ENCODE measurements at places on chromosomes 6 and 20.
A peak's percentile ranks its signal among the peaks of the same experiment; 100 is the strongest.

DNA sequence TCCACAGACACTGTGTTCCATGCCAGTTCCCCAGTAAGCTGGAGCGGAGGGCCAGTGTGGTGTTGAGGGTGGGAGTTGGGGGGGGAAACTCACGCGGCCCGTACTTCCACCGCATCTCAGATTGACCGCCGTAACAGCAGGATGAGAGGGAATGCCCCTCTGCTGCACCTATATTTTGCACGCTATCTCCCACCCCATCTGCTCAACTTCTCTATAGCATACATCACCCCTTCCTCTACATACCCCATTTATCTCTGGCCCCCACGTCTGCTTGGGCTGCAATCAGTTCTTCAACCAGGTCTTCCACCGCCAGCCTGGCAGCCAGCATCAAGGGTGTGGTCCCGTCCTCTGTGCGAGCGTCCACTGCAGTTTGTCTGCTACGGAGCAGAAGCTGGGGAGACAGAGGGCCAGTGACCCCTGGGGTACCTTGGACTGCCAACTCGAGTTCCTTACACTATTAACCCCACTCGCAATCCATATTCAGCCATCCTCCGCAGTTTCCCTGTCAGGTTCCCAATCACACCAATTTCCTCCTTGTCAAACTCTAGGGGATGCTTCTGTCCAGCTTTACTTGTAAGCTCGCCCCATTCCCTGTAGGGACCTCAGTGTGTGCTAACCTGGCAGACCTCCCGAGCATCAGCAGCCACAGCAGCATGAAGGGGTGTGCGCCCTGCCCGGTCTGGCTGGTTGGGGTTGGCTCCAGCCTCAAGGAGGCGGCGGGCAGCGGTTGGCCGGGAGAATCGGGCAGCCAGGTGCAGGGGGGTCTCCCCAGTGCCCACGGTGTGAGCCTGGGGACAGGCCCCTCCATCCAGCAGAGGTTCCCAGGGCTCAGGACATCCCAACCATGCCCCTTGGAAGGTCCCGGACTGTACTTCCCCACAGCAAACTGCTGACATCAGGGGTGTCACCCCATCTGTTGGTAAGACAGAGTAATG is 4.5 kb upstream of the GPSM3 start:
- no peak for DNase-seq

GRCh38 chr6:97842521-97842920 is 559.5 kb upstream of the MMS22L start:
- DNase-seq: no peak

DNA sequence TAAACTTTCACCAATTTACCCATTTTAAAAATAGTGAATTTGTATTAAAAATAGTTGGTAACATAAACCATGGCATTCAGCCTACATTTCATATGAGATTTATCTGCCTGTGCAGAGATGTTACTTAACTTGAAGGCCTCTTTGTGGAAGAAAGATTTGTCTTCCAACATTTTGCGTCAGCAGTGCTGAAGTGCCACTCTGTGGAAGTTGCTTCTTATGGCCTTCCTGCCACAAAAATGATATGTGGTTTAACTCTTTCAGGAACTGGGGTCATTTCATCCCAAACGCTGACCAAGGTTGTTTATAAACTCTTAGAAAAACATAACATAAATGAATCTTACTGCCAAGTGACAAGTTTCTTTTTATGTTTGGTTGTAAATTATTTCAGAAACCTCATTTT is 246.8 kb downstream of the ARID1B start:
- DNase-seq: no peak

DNA sequence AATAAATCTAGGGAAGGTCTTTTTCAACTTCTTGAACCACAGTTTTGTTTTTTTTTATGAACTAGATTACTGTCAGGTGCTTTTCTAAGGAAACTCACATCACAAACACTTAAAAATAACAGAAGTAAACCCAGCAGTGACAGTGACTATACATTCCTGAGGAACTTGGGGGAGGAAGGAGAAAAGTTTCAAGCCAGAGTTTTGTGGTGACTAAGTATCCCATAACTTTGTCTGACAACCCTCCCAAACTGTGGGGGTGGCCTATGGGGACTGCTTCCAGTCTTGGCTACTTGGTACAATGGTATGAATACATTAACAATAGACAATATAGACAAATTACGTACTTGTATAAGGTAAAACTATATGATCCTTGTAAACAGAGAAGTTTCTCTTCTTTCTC is 202.5 kb upstream of the MAN1A1 start:
- no peak for DNase-seq

- peak; percentile 50 for DNase-seq
Measured at GRCh38 chr20:2108987-2109386, 7.4 kb downstream of the STK35 start.

DNA sequence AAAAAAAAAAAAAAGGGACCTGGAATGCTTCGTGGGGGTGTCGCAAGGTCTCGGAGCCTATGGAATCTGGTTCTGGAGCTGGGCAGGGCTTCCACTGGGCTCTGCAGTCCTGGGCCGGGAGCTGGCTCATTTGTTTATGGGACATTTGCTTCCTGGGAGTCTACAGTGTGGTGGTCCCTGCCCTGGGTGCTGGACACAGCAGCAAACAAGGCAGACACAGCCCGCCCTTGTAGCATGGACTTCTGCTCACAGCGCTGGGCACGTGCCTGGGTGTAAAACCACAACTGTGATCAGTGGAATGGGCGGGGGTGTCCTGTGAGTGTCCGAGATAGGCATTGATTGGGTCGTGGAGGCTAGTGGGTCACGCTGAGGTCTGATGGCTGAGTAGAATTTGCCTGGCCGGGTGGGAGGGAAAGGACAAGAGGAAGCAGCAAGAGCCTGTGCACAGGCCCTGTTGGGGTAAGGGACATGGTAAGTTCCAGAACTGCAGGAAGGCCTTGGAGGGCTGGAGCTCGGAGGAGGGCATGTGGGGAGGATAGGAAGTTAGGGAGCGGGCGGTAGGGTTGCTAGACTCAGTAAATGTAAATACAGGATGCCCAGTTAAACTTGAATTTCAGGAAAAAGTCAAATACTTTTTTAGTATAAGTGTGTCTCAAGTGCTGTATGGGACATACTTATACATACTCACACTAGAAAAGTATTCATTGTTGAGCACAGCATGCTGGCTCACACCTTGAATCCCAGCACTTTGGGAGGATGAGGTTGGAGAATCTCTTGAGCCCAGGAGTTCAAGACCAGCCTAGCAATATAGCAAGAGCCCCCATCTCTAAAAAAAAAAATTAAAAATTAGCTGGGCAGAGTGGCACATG is 61.3 kb upstream of the PMEPA1 start:
- DNase-seq: no peak

DNA sequence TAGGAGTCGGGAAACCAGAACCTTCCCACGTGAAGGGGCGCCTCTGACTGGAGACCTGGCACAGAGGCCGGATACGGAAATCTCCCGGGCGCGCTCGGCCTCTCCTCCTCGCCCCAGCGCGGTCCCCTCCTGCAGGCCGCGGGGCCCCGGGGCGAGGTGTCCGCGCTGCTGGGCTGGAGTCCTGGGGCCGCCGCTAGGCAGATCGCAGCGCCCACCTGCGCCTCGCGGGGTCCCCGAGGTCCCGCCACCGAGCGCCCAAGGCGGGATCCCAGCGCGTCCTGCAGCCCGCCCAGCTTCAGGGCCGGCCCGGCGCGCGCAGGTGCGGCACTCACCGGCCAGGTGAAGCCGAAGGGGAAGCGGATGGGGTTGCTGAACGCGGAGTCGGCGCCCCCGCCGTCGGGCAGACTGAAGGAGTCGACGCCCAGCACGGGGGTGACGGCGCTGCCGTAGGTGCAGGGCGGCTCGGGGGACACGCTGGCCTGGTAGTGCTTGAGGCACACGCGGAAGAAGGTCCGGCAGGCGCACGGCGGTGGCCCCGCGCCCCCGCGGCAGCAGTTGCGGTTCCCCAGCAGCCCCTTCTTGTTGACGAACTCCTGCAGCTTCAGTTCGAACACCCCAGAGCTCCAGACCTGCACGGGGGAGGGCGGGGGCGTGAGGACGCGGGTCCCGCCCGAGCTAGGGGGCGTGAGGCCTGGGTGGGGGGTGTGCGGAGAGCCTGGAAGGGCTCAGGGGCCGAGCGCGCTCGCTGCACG is 1.5 kb downstream of the DLL1 start:
- no peak for DNase-seq

- DNase-seq: no peak
Measured at GRCh38 chr6:75624988-75625387, 23.3 kb downstream of the SENP6 start.

DNA sequence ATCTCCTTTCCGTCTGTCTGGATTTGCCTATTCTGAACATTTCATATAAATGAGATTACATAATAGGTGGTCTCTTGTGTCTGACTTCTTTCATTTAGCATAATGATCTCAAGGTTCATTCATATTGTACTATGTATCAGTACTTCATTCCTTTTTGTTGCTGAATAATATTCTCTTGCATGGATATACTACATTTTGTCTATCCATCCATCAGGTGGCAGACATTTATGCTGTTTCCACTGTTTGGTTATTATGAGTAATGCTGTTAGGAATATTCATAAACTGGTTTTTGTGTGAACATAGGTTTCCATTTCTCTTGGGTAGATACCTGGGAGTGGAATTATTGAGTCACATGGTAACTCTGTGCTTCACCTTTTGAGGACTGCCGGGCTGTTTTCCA is 148.2 kb upstream of the PMEPA1 start:
- DNase-seq: no peak

DNA sequence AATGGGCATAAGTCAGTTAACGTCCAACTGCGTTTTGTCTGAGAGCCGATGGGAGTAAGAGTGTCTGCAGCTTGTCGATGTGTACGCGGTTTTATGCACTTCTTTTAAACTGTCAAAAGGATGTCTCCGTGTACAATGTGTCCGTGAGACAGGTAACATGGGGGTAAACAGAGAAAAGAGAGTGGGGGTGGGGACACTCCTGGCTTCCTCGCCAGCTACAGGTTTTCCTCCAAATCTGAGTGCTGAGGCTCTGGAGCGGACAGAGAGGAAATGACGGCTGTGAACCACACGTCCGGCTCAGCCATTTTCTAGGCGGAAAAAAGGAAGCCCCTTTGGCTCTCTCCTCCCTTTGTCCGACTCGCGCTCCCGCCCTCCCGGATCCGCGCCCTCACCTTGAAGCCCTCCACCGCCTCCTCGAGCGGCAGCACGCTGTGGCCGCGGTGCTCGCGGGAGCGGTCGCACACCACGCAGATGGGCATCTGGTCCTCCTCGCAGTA is 916 bp downstream of the TRIM27 start:
- DNase-seq: no peak

- no peak for DNase-seq
Measured at GRCh38 chr6:122833021-122833491, 44.0 kb downstream of the SMPDL3A start.

DNA sequence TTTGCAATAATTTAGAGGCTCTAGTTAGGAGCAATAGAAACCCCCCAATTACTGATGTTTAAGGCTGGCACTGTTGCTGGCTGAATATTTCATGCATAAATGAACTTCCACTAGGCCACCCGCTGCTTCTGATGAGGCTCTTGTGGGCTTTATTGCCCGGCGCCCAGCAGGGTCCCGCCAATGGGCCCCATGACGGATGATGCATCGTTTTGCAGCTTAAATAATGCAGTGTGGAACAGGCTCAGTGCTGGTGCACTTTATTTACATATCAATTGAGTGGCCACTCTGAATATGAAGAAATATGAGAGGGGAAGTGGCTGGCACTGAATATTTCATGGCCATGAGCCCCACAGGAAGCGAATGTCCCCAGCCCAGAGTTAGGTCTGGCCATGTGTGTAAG is 155.3 kb upstream of the MAFB start:
- no peak for DNase-seq

DNA sequence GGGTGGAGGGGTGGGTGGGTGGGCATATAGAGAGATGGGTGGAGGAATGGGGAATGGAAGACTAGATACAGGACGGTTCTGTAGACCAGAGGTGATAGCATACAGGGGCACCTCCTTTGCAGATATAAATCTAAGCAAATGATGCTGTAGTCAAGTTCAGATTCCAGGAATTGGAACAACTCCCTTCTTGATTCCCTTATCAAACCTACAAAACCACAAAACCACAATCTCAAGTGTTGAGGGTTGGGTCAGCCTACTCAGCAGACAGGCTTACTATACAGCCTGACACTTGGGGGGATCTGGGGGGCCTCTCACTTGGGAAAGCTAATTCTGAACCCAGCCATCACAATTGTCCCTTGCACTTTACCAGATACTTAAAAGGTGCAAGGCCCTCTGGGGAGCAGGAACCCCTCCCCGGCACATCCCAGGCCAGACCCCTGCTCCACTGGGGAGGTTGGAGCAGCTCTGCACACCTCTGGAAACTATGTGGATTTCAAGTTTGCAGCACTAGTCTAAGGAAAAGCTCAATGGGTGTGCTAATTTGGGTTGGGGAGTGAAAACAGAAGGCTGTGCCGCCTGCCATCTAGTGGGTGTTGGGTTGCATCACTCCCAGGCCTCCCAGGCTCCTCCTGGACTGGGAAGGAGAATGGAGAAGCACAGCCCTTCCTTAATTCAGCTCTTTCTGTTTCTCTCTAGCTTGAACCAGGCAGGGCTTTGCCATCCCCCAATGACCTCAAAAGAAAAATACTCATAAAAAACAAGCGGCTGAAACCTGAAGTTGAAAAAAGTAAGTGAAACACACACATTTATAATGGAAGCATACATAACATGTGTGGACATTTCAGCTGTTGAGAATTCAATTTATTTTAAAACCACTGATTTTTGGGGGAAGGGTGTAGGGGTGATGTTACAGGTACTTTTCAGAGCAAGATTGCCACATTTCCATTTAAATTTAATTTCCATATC is 121.2 kb upstream of the LAMP5 start:
- peak; percentile 28 for DNase-seq

- DNase-seq: no peak
Measured at GRCh38 chr20:57259121-57259937, 7.1 kb downstream of the BMP7 start.

GRCh38 chr6:112144145-112144926 is 56.9 kb downstream of the FAM229B start:
- peak; percentile 38 for DNase-seq

DNA sequence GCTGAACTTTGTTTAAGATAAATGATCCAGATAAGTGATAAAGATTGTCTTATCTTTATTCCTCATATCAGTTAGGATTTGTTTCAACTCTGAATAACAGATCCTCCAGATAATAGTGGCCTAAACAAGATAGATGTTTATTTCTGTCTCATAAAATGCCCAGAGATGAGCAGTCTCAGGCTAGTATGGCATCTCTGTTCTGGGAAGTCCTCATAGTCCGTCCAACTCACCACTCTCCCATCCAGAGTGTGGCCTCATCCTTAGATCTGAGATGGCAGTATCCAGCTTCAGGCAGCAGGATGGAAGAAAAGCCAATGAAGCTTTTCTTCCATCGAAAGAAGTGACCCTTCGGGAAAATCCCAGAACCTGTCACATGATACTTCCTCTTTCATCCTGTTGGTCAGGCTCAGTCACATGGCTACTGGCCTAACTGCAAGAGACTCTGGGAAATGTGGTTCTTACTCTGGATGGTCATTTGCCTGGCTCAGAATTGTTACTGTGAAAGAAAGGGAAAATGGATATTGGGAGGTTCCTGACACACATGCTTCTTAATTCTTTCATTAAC is 29.4 kb upstream of the TAGAP start:
- DNase-seq: no peak

DNA sequence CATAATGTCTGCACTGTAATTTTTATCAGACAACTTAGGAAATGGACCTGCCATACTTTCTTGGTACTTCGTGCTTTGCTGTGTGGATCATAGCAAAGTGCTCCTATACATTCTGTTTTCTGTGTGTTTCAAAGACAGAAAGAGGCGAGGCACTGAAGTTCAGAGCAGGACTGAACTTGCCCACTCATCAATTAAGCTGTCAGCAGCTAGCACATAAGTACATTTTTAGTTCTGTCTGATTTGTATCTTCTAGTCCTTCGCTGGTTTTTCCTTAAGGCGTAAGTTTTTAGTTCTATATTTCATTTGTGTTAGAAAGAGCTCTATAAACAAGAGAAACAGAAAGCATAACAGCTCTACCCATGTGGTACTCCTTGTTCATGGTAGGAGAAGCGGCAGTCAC is 42.1 kb downstream of the MAP3K4 start:
- DNase-seq: no peak

Data from GM04504 (cell line).